GM10248 (cell line): ENCODE measurements at places on chromosomes 12 and 14.

- no peak for DNase-seq
These were observed 86.1 kb upstream of the CPM start for GRCh38 chr12:69019082-69019481.

GRCh38 chr12:15547691-15548090 lies 225.4 kb downstream of the PTPRO start:
- DNase-seq, result no peak

GRCh38 chr14:21093018-21093417 lies 5.4 kb downstream of the ZNF219 start:
- no peak for DNase-seq

GRCh38 chr14:92546347-92547053 lies 32.9 kb downstream of the RIN3 start:
- DNase-seq, result no peak

GRCh38 chr12:122499991-122500684 lies 594 bp downstream of the ZCCHC8 start:
- peak; percentile 41 for DNase-seq

- DNase-seq, result no peak
These were observed 26.3 kb downstream of the ITGA7 start for GRCh38 chr12:55681142-55682077.

DNA sequence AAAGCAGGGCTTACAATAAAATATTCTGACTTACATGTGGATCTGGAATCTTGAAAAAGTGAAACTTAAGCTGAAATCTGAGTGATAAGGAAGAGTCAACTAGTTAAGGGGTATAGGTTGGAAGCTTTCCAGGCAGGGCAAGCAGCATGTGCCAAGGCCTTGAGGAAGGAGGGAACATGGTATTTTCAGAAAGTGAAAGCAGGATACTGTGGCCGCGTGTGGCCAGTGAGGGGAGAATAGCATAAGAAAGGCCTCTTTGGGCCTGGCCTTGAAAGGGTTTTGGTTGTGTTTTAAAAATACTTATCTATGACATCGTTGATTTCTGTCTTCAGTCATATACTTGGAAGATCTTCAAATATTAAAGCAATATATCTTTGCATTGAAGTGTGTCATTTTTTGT lies 213.4 kb downstream of the AKAP6 start:
- no peak for DNase-seq

GRCh38 chr12:3236345-3237187 lies 159.4 kb downstream of the TSPAN9 start:
- DNase-seq, result no peak

DNA sequence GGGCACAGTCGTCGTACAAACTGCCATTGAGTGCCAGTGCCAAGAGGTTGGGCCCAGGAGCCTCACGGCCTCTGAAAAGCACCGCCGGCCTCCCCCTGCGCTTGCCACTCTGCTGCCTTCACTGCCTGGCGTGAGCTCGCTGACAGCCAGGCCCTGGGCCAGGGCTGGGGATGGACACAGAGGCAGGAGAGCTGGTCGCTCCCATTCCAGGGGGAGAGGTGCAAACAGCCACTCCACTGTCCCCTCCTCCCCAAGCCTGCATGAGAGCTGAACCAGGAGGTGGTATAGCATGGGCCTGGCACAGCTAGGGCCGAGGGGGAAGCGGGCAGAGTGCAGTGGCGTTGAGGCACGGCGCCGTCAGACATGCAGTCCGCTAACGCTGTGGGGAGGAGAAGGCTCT lies 4.6 kb downstream of the ADSS1 start:
- no peak for DNase-seq

DNA sequence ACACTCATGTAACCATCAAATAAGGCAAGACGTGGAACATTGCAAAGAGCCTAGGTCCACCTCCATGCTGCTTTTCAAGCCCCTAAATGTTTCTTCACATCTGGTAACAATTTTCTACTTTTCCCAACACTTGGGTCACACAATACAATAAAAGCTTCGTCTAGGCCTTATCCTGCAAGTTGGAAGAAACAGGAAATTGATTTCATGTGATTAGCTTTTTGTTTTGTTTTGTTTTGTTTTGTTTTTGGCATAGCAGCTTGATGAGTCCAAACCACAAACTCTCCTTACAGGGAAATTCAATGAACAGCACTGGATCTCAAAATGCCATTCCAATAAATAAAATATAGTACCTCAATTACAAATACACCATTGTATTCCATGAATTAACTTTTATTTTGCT lies 19.3 kb downstream of the TAS2R50 start:
- DNase-seq, result no peak

GRCh38 chr14:100641274-100641860 lies 54.1 kb upstream of the BEGAIN start:
- no peak for DNase-seq

DNA sequence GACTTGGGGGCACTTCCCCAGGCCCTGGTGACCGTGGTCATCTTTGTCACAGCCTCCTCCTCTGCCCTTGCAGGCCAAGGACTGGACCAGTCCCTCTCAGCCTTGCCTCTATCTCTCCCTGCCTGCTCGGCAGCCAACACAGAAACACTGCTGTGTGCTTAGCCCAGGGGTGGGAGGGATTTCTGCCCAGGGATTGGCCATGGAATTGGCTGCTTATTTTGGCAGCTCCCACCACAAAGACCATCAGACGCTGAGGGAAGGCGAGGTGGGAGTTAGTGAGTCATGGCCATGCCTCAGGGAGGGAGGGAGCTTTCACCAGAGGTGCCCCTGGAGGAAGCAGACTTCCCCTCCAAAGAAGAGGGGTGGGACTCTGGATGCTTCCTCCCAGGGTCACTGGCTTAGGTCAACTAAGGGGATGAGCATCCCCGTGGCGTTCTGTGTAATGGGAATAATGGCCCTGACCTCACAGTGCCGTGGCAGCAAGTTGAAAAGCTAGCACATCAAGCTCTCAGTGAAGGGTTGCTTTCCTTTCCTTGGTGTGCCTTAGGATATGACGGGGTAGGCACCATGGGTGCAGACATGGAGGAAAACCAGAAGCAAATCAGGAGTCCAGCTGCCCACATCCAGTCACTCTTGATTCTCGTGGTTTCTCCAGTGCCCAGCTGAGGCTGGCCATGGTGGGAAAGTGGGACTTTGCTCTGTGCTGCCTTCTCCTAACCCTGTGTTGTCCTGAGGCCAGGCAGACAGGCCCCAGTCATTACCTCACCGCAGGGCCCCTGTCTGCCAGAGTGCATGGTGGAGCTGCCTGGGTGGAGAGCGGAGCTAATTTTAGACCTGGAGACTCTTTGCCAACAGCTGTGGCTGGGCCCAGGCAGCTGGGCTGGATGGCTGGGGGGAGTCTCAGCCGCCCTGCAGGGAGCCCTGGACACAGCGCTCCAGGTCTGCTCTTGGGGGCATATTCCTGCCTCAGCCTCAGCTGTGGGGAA lies 21.4 kb downstream of the B4GALNT3 start:
- no peak for DNase-seq

DNA sequence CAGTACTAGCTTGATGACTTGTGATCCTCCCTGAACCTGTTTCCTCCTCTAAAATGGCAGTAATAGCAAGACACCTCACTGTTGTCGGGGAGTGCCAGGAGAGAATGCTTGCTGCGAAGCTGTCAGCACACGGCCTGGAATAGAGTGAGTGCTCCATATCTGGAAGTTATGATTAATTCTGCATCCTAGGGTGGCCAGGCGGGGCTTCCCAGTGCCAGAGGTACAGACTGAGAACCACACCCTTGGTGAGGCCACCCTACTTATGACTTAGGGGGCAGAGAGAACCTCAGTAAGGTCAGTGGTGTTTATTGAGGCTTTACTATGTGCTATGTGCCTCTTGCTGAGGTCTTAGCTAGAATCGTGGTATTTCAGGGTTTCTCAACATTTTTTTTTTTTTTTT lies 20.1 kb downstream of the MORN3 start:
- DNase-seq, result no peak

DNA sequence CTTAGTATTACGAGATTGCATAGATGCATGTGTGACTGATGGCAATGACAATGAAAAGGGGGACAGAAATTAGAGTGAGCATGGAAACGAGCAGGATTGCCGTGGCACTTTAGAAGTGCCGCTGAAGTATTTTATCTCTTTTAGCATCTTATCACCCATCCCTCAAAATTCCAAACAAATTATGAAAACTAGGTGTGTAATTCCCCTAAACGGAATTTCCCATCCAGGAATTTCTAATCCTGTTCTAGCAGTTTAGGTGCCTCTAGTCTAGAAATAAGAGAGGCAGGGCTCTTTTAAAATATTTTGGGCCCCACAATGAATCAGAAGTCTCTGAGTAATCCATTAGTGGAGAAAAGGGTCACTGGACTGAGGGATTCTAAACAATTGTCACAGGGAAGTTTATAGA lies 947 bp downstream of the TMEM52B start:
- DNase-seq, result no peak

- DNase-seq, result peak; percentile 8
These were observed 36.5 kb downstream of the NCKAP5L start for GRCh38 chr12:49791700-49792099.

DNA sequence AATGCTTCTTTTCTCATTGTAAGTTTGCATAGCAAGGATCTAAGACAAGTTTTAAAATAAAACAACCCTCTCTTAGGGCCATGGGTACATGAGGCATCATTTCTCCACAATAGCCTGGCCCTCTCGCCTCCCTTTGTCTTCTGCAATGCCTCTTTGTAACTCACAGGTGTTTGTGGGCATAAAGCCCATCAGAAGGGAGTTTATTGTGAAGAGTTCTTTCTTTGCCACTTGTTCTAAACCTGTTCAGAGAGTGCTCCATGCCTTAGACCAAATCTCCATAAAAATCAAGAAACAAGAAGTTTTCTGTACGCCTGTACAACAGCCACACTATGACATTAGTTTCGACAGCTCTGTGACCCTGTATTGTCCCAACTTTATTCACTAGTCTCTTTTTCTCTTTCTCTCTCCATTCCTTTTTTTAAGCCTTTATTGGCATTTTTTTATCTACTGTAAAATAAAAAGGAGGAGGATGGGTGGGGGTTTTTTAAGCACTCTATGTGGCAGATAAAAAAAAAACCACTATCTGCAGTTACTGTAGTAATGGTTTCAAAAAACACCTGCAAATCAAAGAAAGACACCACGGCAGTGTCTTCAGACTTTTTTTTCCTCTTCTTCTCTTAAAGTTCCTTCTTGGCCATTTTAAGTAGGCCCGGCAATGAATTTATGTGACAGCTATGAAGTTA lies 1.6 kb downstream of the C12orf42 start:
- no peak for DNase-seq

GRCh38 chr14:69242311-69243224 lies 17.4 kb upstream of the GALNT16 start:
- peak; percentile 77 for DNase-seq

DNA sequence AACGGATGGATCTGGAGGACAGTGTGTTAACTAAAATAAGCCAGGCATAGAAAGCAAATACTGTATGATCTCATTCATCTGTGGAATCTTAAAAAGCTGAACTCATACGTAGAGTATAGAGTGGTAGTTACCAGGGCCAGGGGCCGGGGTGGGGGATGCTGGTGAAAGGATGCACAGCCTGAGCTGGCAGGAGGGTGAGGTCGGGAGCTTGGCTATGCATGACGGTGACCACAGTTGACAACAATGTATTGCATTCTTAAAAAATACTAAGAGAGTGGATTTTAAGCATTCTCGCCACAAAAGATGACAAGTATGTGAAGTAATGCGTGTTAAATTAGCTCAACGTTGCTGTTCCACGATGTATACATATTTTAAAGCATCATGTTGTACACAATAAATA lies 351.3 kb downstream of the TMEM121 start:
- no peak for DNase-seq

- DNase-seq, result no peak
These were observed at the start of gene STRN3 for GRCh38 chr14:31026077-31026449. TSS of gene STRN3 (minus strand) at chr14:31026379. CDS start at chr14:31026185, 194 bp downstream.

DNA sequence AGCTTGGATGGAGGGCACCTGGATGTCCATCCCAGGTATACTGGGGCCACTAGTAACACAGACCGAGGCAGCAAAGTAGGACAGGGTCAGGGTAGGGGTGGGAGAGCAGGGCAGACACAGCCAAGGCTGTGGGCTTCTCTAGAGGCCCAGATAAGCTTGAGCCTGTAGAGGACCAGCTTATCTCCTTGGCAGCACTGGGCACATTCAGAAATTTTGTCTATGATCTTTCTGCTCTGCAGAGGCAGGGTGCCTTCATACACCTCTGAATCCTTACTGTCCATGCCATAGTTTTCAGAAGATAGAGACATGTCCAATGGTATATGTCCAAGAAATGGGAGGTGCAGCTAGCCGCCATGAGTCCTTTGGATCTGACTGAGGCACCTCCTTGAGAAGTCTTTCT lies 26.4 kb upstream of the USP15 start:
- DNase-seq, result no peak

DNA sequence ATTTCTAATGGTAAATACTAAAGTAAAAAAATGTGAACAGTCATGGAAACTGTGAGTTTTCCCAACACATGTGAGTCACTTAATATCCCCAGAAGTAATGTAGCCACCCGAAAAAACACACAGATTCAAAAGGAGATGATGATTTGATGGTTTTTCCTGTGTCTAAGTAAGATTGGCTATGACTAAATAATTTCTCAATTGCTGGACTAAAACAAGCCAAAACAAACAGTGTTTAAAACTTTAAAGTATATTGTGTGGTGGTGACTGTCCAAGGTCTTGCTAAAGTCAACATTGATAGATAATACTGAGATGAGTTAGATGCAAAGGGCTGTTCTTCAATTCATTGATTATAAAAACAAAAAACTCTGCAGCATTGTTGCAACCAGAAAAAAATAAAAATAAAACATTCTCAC lies 89.6 kb upstream of the SOX5 start:
- no peak for DNase-seq

DNA sequence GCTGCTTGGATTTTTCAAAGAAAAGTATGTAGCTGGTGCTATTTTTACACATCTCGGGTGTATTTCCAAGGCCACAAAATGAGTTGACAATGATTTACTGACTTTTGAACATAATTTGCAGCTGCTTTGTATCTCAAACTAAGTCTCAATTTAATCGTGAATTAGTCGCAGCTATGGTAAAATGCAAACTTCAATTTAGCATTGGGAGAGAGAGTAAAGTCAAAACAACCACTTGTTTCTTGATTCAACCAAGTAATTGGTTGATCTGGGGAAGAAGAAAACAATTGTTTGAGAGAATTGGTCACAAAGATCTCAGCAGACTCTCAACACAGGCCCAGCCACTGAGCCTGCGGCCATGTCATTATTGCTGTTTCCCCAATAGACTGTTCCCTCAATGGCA lies 75.0 kb upstream of the DYRK2 start:
- no peak for DNase-seq

- DNase-seq, result no peak
These were observed 166.5 kb upstream of the GSC start for GRCh38 chr14:94936401-94936892.

DNA sequence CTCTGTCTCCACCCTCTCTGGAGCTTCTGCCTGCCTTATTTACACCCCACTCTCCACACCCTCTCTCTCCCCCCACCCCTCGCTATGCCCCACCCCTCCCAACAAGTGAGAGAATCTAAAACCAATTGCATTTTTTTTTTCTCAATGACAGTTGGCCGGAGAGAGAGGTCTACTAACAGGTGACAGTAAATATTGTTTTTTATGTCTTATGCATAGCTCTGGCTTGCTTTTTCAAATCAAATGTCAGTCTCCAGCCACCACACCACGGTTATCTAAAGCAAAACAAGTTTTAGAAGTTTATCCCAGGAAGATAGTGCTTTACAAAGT lies at the start of gene KCNC2:
Gene KCNC2, minus strand, starts transcription at position 28 of the 327 bp plus-strand sequence.
- DNase-seq, result no peak
